NCI-H1105 (cell line): ENCODE measurements at places on chromosomes 6 and 20.

DNA sequence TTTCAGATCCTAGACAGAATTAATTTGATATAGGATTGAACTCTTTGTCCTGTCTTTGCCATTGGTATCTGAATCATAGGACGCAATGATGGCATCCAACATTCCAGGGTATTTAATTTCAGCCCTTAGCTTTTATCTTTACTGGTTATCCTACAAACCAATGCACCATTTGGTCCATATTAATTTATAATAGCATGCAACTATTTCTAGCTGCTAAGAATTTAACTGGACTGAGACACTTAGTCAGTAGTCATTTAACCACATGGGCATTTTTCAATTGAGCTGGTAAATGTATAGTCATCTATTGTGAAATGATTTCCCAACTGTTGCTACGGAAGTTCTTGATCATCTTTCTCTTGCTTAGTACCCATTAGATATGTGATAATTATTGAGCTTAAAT, 141.1 kb downstream of the CD164 start:
- DNase-seq: no peak

GRCh38 chr6:21997119-21998037, 299.5 kb downstream of the PRL start:
- no peak for DNase-seq

DNA sequence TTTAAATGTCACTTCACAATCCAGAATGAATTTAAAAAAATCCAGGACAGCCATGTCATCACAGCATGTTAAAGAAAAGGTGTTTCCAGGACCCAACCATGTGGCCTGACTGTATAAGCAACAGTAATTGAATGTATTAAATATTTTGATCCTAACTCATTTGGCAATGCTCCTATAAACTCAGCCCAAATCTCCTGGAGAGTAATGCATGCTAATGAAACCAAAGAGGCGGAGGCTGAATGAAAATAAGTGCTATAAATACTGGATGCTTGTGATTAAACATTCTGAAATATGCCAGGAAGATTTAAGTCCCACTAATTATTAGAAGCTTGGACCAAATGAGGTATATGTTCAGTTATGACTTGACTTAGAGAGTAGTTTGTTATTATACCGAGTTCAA, 486.8 kb downstream of the FRK start:
- no peak for DNase-seq

DNA sequence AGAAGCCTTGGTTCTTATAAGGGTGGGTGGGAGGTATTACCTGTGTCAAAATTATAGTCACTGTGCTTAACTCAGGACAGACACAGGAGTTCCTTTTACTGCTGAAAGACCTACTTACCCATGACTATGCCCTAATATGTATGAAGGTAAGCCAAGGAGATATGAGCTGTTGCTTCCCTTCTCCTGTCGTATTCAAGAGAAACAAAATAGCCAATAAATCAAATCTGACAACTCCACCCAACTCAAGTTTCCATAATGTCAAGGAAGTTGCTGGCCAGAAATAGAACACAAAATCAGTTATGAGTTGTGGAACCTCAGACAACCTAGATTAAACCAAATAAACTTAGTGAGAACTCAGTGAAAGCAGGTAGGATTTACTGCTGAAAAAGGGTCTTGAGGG, 25.1 kb downstream of the ZNF133 start:
- DNase-seq: no peak

DNA sequence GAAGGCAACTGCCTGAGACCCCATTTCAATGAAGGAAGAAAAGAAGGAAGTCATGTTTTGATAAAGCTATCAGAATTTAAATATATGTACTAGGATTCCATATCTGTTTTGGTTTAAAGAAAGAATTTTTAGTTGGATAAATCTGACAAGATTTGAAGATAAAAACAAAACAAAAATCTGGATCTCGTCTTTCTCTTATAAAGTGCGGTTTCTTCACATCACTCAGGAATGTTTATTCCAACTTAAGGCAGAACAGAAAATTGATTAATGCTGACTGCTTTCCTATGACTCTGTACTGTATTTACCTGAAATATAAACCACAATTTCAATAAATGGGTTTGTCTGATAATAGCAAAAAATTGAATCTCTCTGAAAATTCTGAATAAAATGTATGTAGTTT, 439.7 kb downstream of the RFPL4B start:
- no peak for DNase-seq
